HCT116 (cell line): ENCODE measurements at places on chromosomes 5 and 9.

GRCh38 chr5:115313632-115314031, 17.2 kb upstream of the CCDC112 start:
- no peak overlapping the region for H3K4me3 ChIP-seq
- no peak overlapping the region for H3K27ac ChIP-seq
- no peak for DNase-seq
- H3K27me3 ChIP-seq, result no peaks in the 10 kb centered on the region
- peaks cover 3% of the 10 kb centered on the region; the same call in 1 of the 2 replicates for H3K4me1 ChIP-seq

- H3K4me1 ChIP-seq, result no peaks in the 10 kb centered on the region
- no peak overlapping the region for H3K27ac ChIP-seq
- H3K27me3 ChIP-seq, result no peaks in the 10 kb centered on the region
- H3K36me3 ChIP-seq, result no peaks in the 10 kb centered on the region
Measured at GRCh38 chr9:89277454-89277853, 33.5 kb upstream of the CKS2 start.

- no peaks in the 10 kb centered on the region for H3K36me3 ChIP-seq
- no peak overlapping the region for H3K4me3 ChIP-seq
- H3K4me1 ChIP-seq, result no peaks in the 10 kb centered on the region
Measured at GRCh38 chr9:91488341-91488740, 64.7 kb upstream of the NFIL3 start.

DNA sequence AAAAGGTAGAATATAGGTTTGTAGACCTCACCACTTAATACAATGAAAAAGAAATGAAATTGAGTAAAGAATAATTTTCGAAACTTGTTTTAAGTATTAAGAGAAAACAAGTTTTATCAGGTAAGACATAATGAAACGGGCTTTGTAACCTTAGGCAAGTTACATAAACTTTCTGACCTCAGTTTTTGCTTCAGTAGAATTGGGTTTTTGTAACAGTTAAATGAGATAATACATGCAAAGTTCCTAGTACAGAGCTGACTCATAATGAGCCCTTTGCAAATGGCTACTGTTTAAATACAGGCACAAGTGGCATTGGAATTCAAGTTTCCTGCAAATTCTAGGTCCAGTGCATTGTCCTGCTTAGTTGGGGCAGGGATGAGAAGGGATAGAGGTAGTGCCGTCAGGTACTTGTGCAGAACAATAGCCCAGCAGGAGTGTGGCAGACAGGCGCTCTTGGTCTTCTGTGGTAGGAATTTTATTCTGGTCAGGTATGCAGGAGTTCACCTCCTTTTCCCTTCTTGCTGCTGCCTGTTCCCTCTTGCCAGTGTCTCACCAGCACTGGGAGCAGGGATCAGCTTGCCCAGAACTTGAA, 203.8 kb downstream of the PBX3 start:
- no peak overlapping the region for H3K27ac ChIP-seq
- no peak overlapping the region for H3K4me3 ChIP-seq
- no peak for DNase-seq
- H3K4me1 ChIP-seq, result no peaks in the 10 kb centered on the region
- no peaks in the 10 kb centered on the region for H3K36me3 ChIP-seq

DNA sequence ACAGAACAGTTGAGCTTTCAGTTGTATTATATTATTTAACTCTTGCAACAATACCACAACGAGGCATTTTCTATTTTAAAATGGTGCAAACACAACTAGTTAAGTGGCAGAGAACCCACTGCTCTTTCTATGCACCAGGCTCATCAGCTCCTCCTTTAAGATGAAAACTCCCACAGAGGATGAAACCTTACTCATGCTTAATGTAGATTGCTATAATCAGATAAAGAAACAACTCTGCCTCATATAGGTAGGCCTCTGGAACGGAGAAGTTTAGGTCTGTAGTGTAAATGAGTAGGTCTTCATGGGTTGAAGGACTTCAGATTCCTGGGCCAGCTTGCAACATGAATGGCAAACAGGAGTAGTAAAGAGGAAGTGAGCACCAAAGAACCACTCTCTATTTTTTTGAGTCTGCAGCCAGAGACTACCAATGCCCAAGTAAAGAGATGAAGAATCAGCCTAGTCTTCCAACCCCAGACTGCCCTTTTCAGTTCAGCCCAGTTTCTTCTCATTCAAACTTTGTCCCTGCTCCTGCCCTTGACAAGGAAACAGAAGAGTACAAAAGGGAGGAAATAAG, 33.9 kb downstream of the HACD4 start:
- H3K27me3 ChIP-seq, result no peaks in the 10 kb centered on the region
- H3K4me1 ChIP-seq, result no peaks in the 10 kb centered on the region
- DNase-seq, result no peak
- no peaks in the 10 kb centered on the region for H3K36me3 ChIP-seq
- H3K27ac ChIP-seq, result no peak overlapping the region

- DNase-seq, result no peak
- no peak overlapping the region for H3K27ac ChIP-seq
- no peaks in the 10 kb centered on the region for H3K4me1 ChIP-seq
- no peak overlapping the region for H3K4me3 ChIP-seq
- no peaks in the 10 kb centered on the region for H3K27me3 ChIP-seq
- no peaks in the 10 kb centered on the region for H3K36me3 ChIP-seq
Measured at GRCh38 chr5:5353681-5354080, 68.8 kb upstream of the ICE1 start.

- no peak overlapping the region for H3K27ac ChIP-seq
- H3K4me3 ChIP-seq, result no peak overlapping the region
- DNase-seq, result peak; percentile 6
- H3K4me1 ChIP-seq, result no peaks in the 10 kb centered on the region
Measured at GRCh38 chr9:73269430-73270101, 117.9 kb downstream of the ANXA1 start.

DNA sequence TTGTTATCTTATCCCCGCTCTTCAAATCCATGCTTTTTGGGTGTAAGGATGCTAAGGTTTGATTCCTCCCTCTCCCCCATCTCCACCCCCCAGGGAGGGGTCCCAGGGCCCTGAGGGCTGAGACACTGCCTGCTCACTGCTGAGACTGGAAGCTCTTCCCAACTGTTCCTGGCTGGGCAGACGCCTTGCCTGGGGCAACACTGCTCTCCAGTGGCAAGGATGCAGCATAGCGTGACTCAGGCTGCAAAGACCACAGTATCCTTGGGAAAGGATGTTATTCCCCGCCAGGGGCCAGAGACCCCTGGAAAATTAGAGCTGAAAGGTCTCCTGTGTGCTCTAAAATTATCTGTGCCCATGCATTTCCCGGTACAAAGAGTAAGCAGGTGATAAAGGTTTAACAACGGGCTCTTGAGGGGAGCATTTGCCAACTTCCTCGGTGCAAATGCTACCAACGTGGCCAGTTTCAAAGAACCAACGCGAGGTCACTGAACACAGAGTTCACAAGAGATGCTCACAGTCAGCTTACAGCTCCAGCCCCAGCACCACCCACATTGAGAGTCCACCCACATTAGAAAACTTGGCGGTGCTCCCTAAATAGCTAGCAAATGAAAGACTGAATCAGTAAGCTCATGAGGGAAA, 271.9 kb downstream of the NSG2 start:
- H3K4me1 ChIP-seq, result no peaks in the 10 kb centered on the region
- peaks cover 30% of the 10 kb centered on the region for H3K27me3 ChIP-seq
- no peaks in the 10 kb centered on the region for H3K36me3 ChIP-seq
- H3K27ac ChIP-seq, result no peak overlapping the region
- DNase-seq, result no peak

DNA sequence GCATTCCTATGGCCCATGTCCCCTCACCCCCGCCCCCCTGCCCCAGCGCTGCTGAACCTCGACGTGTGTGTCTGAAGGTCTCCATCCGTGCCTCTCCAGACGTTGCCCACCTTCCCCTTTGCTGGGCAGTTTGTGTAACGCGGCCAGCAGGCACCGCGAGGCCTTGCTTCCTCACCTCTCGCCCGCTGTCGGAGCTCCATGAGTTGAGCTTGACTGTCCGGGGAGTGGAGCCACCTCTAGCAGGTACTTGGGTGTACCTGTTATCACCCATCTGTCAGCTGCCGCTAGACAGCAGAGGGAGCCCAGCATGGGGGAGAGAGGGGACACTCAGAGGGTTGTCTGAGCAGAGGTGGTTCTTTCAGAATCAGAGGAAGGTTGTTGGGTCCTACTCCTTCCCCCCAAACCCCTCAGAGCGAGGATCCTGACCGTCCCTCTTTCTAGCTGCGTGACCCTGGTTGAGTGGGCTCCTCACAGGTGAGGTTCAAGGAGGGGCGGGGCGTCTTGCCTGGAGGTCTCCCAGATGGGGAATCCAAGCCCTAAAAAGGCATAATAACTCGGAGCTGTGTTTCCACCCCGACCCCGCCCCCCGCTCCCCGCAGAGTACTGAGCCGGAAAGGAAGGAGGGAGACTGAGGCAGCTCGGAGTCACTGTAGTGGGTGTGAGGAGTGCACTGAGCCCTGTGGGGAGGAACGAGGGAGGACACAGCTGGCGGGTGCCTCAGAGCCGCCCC, 184.7 kb downstream of the C9orf50 start:
- no peaks in the 10 kb centered on the region for H3K36me3 ChIP-seq
- H3K27me3 ChIP-seq, result no peaks in the 10 kb centered on the region
- no peak for DNase-seq
- H3K4me3 ChIP-seq, result no peak overlapping the region
- H3K4me1 ChIP-seq, result peaks cover 24% of the 10 kb centered on the region
- H3K27ac ChIP-seq, result no peak overlapping the region

DNA sequence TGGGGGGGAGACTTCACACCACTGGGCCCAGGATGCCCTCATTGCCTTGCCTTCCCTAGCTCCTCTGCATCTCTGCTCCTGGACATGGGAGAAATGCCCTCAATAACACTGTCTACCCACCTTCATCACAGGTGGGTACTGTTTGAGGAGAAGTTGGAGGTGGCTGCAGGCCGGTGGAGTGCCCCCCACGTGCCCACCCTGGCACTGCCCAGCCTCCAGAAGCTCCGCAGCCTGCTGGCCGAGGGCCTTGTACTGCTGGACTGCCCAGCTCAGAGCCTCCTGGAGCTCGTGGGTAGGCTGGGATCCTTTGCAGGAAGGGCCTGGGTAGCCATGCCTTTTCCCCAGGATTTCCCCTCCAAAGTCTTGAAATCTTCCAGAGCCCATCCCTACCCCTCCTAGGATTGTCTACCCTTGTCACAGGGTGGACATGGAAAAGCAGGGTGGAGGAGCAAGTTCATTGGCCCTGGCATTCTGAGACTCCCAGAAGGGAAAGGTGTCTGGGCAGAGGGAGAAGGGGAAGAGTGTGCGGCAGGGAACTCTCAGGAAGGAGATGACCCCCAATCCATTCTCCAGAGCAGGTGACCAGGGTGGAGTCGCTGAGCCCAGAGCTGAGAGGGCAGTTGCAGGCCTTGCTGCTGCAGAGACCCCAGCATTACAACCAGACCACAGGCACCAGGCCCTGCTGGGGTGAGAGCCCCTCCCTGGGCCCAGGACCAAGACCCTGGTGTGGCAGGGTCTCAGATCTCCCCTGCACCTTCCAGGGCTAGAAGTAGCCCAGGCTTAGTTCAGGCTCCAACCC, 886 bp downstream of the SLC4A9 start:
- H3K4me1 ChIP-seq, result peaks cover 3% of the 10 kb centered on the region; the same call in 1 of the 2 replicates
- no peak for DNase-seq
- H3K27ac ChIP-seq, result no peak overlapping the region

DNA sequence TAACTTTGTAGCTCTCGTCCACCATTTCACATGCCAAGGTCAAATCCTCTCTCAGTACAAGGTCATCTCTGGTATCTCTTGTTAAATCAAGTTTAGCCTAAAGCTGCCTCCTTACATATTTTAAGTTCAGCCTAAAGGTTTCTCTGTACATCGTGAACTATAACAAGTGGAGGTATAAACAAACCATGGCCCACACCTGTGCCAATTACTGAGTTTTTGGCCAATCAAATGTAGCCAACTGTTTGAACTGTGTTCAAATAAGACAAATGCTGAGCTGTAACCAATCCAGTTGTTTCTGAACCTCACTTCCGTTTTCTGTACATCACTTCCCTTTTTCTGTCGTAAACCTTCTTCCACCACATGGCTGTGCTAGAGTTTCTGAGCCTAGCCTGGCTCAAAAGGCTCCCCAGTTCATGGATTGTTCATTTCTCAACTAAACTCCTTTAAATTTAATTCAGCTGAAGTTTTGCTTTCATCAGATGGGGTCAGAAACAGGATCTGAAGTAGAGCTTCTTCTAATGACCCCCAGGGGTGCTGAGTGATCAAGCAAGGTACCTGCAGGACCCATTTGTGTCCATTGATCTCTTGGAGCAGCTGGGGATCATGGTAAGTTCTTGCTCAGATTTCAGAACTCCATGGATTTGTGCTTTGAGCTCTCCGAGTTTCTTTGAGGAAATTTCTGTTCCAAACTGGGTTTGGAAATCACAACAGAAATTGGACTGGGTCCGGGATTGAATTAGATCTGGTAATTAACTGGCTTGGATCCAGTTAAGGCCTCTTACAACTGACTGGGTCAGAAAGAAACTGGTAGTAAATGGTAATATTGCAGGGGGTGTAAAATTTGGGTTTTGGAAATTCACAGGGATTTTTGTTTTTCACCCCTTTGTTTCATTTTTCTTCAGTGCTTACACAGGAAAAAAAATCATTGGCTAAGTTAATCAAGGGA, 11.0 kb upstream of the NANS start:
- peaks cover 24% of the 10 kb centered on the region for H3K4me1 ChIP-seq
- DNase-seq, result peak; percentile 87
- peak overlapping the region; percentile 57 for H3K27ac ChIP-seq
- H3K36me3 ChIP-seq, result peaks cover 11% of the 10 kb centered on the region; the same call in 1 of the 2 replicates
- H3K4me3 ChIP-seq, result peak overlapping the region; percentile 80

DNA sequence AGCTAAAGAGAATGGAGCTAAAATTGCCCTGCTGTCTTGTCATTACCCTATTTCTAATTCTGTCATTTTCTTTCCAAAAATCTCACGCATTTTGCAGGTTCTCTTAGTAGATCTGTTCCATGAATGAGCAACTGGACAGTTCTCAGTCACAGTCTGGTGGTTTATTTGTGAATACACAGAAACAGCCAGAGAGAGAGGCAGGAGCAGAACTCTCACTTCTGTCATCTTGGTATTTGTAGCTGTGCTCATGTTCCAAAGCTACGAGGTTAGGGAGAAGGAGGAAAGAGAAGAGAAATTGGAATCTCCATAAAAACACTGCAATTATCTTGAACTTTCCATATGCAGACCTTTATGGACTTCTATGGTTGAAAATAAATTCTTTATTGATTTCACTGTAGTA, 118.0 kb upstream of the OR13F1 start:
- DNase-seq, result no peak
- H3K4me1 ChIP-seq, result no peaks in the 10 kb centered on the region
- no peak overlapping the region for H3K4me3 ChIP-seq
- H3K36me3 ChIP-seq, result no peaks in the 10 kb centered on the region
- peaks cover 5% of the 10 kb centered on the region; the same call in 1 of the 2 replicates for H3K27me3 ChIP-seq
- no peak overlapping the region for H3K27ac ChIP-seq

- no peak for DNase-seq
- H3K36me3 ChIP-seq, result no peaks in the 10 kb centered on the region
- peaks cover 17% of the 10 kb centered on the region; the same call in 1 of the 2 replicates for H3K27me3 ChIP-seq
- H3K4me3 ChIP-seq, result no peak overlapping the region
Measured at GRCh38 chr5:137275083-137275482, 224.0 kb downstream of the SPOCK1 start.
